Choroid plexus epithelial cell (primary cell): ENCODE measurements at places on chromosomes 3 and 15.

DNA sequence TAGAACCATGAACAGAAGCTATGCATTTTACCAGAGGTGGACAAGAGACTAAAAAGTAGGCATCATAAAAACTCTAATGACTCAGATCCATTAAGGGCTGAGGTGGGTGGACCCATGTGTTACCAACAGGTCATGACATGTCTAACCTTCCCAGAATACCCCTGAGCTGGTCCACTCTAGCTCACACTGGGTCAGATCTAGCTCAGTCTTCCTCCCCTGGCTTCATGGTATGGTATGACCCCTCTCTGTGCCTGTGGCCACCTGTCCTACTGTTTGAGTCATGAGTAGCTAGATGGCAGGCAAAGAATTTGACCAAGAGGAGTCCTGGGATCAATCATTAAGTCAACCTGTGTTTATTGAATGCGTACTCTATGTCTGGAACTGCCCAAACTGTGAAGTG is 340.4 kb downstream of the EPHB1 start:
- no peak for DNase-seq

- no peak for DNase-seq
These were observed 6.3 kb downstream of the CDIN1 start for GRCh38 chr15:36585774-36586173.

- DNase-seq: peak; percentile 96
These were observed 95.7 kb upstream of the C3orf80 start for GRCh38 chr3:160129459-160130061.

- DNase-seq: peak; percentile 96
These were observed 414.9 kb downstream of the RBMS3 start for GRCh38 chr3:29695643-29696198.

GRCh38 chr15:99542828-99543227 is 23.0 kb upstream of the MEF2A start:
- DNase-seq: peak; percentile 57

- peak; percentile 97 for DNase-seq
These were observed 50.3 kb downstream of the CHSY1 start for GRCh38 chr15:101201411-101202174.
